ENCODE measurements at places on chromosomes 13 and 19.

DNA sequence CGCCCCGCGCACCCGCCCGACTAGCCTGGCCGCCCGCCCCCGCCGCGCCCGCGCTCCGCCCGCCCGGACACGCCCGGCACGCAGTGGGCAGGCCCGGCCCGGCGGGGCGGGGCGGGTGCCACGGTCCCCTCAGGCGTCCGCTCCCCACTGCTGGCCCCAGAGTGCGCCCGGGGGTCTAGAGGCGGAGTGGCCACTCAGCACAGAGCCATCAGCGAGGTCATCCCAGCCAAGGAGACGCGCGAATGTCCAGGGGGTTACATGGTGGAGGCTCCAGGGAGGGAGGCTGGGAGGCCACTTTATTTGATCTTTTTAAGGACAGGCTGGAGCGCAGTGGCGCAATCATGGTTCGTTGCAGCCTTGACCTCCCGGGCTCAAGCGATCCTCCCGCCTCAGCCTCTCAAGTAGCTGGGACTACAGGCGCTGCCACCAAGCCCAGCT is 236 bp upstream of the TINCR start:
- DNase-seq = no peak
- no peak overlapping the region for H3K27ac ChIP-seq
- no peak overlapping the region for H3K4me3 ChIP-seq
- no peaks in the 10 kb centered on the region for H3K4me1 ChIP-seq
- H3K36me3 ChIP-seq = no peaks in the 10 kb centered on the region
- H3K27me3 ChIP-seq = peaks cover 6% of the 10 kb centered on the region

- H3K27ac ChIP-seq = no peak overlapping the region
- peaks cover 4% of the 10 kb centered on the region for H3K4me1 ChIP-seq
- no peak overlapping the region for H3K4me3 ChIP-seq
- no peak for DNase-seq
- H3K36me3 ChIP-seq = 0 out of 2 replicates have a peak, but pooled peaks cover 6% of the 10 kb centered on the region
- H3K27me3 ChIP-seq = no peaks in the 10 kb centered on the region
Observed at GRCh38 chr13:49271264-49271663, 23.5 kb downstream of the CDADC1 start.

DNA sequence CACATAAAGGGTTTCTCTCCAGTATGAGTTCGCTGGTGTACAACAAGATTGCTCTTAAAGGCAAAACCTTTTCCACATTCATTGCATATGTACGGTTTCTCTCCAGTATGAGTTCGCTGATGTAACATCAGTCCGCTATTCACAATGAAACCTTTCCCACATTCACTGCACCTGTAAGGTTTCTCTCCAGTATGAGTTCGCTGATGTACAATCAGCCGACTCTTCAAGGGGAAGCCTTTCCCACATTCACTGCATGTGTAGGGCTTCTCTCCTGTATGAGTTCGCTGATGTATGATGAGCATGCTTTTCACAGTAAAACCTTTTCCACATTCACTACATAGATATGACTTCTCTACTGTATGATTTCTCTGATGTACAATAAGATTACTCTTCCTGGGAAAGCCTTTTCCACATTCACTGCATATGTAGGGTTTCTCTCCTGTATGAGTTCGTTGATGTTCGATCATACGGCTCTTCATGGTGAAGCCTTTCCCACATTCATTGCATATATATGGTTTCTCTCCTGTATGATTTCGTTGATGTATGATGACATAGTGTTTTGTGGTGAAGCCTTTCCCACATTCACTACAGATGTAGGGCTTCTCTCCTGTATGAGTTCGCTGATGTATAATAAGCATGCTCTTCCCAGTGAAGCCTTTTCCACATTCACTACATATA is 6.0 kb upstream of the ZNF614 start:
- no peak overlapping the region for H3K4me3 ChIP-seq
- H3K27ac ChIP-seq = no peak overlapping the region
- H3K4me1 ChIP-seq = no peaks in the 10 kb centered on the region
- no peaks in the 10 kb centered on the region for H3K27me3 ChIP-seq
- no peak for DNase-seq

DNA sequence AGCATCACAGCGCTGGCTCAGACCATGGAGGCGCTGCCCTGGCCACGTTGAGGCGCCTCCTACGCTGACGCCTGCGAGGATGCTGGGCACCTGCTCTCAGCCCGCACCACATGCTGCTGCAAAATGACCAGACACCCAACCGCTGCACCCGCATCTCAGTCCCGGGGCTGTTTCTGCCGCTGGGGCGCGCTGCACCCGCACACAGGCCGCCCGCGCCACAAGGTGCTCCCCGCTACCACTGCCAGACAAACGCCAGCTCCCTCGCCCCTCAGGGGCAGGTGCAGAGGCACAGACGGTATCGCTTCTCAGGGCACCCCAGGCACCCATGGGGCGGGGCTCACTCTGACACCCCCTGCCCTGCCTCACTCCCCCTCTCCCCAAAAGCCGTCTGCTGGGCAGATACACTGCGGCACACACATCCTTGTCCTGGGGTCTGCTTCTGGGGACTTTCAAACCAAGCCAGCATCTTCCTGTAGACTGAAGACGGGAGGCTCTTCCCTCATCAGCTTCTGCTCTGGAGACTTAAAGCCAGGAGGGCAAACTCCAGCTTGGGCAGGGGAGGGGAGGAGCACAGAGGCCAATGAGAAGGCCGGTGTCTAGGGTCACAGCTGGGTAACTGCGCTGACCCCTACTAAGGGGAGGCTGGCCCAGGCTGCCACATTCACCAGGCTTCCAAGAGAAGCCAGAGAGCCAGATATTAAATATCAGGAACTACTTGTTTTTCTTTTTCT is 16.3 kb downstream of the CHERP start:
- no peaks in the 10 kb centered on the region for H3K27me3 ChIP-seq
- DNase-seq = no peak
- no peak overlapping the region for H3K4me3 ChIP-seq

DNA sequence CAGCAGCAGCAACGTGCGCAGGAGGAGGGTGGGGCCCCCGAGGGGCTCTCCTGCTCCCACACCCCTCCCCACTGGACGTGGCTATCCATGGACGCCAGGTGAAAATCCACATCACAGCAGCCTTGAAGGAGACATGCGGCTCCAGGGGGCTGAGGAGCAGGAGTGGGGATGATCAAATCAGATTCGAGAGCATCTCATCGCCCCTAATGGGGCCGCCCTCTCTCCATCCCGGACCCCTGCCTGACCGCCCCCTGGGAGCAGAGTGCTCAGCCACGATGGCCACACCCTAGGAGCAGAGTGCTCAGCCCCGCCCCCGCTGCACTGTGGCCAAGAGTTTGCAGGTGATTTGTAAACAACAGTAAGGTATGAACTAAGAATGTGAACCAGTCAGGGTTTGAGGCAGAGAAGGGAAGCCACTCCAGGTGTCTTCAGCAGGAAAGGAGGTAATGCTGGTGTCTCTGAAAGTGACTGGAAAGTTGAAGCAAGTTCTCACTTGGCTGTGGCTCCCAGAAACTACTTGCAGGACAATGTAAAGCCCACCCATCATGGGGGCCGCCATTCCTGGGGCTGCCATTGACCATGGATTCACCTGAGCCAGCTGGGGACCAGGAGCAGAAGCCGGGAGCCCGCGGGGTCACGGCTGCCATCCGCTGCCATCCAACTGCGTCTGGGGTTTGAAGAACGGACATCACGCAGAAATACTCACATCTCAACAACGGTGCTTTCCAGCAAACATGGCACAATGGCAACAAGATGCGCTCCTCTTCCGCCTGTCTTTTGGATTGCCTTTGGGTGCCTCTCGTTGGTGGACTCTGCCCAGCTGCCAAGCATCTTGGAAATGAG is 71.8 kb downstream of the SPACA7 start:
- no peak for DNase-seq
- no peaks in the 10 kb centered on the region for H3K4me1 ChIP-seq
- no peak overlapping the region for H3K27ac ChIP-seq
- H3K36me3 ChIP-seq = no peaks in the 10 kb centered on the region
- H3K27me3 ChIP-seq = peaks cover 32% of the 10 kb centered on the region

DNA sequence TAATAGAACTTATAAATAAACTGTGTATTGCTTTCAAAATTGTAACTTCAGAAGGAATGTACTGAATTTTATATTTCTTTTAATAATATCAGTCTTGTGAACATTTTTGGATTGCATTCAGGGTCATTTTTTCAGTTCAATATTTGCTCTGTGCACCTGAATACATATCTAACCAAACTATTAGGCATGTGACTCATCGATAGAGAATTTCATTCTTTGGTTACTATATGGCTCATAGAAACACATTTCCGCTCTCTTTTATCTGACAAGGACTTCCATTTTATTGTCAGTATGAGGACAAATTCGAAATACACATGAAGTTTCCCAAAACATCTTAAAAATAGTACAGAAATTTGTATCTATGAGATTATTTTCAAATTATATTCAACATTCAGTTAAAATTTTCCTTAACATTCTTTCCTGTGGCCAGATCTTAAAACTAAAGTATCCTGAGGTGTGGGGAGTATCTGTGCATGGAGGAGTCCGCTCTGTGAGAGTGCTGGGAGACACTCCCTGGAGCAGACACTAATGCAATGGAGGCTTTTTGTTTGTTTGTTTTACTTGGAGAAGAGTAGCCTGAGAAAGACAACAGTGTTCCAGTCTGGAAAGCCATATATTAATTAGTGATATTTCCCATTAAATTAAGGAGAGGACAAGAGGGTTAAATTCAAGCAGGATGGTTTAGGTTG is 483.6 kb downstream of the PCDH20 start:
- no peak for DNase-seq
- no peak overlapping the region for H3K27ac ChIP-seq
- H3K4me3 ChIP-seq = no peak overlapping the region
- H3K4me1 ChIP-seq = no peaks in the 10 kb centered on the region
- H3K36me3 ChIP-seq = no peaks in the 10 kb centered on the region

DNA sequence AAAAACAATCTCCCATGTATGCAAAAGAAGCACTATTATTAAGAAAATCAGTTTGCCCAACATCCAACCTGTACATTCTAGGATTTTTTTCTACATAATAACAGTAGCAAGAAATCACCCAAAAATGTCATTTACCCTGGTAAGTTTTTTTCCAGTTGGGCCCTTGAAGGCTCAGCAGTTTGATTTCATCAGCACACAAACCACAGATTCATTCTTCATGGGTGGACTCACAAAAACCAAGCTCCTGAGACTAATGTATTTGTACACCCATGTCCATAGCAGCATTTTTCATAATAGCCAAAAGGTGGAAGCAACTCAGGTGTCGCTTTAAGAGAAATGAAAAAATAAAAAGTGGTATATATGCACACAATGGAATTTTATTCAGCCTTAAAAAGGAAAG is 210.1 kb downstream of the TBC1D4 start:
- no peaks in the 10 kb centered on the region for H3K36me3 ChIP-seq
- H3K27me3 ChIP-seq = peaks cover 1% of the 10 kb centered on the region
- no peak for DNase-seq
- H3K4me1 ChIP-seq = no peaks in the 10 kb centered on the region
- no peak overlapping the region for H3K27ac ChIP-seq

DNA sequence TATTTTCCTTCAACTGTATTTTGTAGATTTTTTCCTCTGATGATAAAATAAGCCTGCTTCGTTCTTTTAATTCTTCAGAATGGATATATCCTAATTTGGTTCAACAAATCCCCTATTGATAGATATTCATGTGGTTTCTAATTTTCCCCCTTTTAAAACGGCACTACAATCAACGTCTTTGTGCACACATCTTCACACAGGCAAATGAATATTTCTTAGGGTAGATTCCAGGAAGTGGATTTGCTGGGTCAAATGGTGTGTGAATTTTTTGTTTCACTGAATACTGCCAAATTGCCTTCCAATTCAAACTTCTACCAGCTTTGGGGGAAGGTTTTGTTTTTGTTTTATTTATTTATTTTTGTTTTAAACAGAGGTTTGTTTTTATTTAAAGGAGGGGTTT is 287.2 kb downstream of the FOXO1 start:
- no peaks in the 10 kb centered on the region for H3K36me3 ChIP-seq
- no peak overlapping the region for H3K4me3 ChIP-seq
- peaks cover 25% of the 10 kb centered on the region for H3K27me3 ChIP-seq

- H3K36me3 ChIP-seq = no peaks in the 10 kb centered on the region
- H3K4me1 ChIP-seq = no peaks in the 10 kb centered on the region
- DNase-seq = no peak
- H3K27me3 ChIP-seq = peaks cover 19% of the 10 kb centered on the region
Observed at GRCh38 chr19:41646589-41647204, 19.8 kb upstream of the CEACAM4 start.

DNA sequence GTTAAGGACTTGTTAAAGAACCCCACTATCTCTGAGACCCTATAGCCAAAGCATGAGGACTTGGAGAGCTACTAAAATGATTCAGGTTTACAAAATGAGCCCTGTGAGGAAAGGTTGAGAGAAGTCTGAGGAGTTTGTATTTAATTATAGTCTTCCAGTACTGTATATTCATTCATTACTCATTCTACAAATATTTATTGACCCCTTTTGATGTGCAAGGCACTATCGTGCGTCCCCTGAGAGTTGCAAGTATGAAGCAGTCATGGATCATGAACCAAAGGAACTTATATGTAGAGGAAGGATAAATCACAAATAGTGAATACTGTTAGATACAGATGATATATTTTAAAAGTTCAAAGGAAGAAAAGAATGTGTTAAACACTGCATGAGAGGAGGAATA is 84.4 kb downstream of the DNAJC15 start:
- peaks cover 8% of the 10 kb centered on the region for H3K36me3 ChIP-seq
- peaks cover 43% of the 10 kb centered on the region for H3K4me1 ChIP-seq

- peaks cover 18% of the 10 kb centered on the region for H3K36me3 ChIP-seq
- DNase-seq = peak; percentile 64
- peak overlapping the region; percentile 100 for H3K27ac ChIP-seq
- peaks cover 33% of the 10 kb centered on the region for H3K4me1 ChIP-seq
Observed at GRCh38 chr19:53865918-53866864, 1.5 kb upstream of the MYADM start.

- H3K4me1 ChIP-seq = no peaks in the 10 kb centered on the region
- DNase-seq = no peak
- H3K27ac ChIP-seq = no peak overlapping the region
- no peak overlapping the region for H3K4me3 ChIP-seq
Observed at GRCh38 chr19:22030680-22031079, 19.9 kb upstream of the ZNF208 start.

- peaks cover 60% of the 10 kb centered on the region for H3K4me1 ChIP-seq
- peak overlapping the region; percentile 97 for H3K27ac ChIP-seq
- peak; percentile 85 for DNase-seq
- H3K27me3 ChIP-seq = no peaks in the 10 kb centered on the region
- peaks cover 42% of the 10 kb centered on the region for H3K36me3 ChIP-seq
- H3K4me3 ChIP-seq = peak overlapping the region; percentile 96
Observed at GRCh38 chr13:29594303-29594709, 1.2 kb downstream of the SLC7A1 start.
